ENCODE measurements at places on chromosomes 11 and 22.
A peak's percentile ranks its signal among the peaks of the same experiment; 100 is the strongest.

GRCh38 chr22:39215426-39216142, 29.2 kb downstream of the PDGFB start:
- DNase-seq, result no peak

DNA sequence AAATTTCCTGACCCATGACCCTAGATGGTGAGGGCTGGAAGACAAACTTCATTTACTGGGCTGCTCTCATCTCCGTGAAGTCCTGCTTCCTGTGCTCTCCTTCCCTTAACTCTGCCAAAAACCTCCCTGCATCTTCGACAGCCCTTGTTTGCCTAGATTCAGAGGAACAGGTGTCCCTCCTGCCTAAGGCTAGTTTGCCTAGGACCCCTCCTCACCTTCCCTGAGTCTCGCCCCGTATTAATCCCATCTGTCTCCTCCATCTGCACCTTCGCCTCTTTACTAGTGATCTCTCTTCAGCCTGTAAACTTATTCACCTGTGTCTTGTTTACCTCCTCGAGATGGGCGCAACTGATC, 33.1 kb downstream of the EIF3F start:
- DNase-seq, result no peak

GRCh38 chr11:78510025-78510596, 64.6 kb downstream of the NARS2 start:
- no peak for DNase-seq

- no peak for DNase-seq
These were observed 41.7 kb downstream of the FAM227A start for GRCh38 chr22:38614332-38615063.

DNA sequence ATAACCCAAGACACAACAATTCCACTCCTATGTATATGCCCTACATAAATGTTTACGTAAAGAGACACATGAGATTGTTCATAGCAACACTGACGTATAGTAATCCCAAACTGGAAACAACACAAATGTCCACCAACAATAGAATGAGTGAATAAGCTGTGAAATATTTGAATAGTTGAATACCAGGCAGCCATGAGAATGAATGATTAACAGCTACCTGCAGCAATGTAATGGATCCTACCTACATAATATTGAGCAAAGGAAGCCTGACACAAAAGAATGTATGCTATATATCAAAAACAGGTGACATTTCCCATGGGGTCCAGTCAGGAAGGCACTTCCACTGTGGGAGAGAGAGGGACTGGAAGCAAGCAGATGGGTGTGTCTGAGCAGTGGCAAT, 92.8 kb upstream of the LINC01488 start:
- DNase-seq, result no peak

DNA sequence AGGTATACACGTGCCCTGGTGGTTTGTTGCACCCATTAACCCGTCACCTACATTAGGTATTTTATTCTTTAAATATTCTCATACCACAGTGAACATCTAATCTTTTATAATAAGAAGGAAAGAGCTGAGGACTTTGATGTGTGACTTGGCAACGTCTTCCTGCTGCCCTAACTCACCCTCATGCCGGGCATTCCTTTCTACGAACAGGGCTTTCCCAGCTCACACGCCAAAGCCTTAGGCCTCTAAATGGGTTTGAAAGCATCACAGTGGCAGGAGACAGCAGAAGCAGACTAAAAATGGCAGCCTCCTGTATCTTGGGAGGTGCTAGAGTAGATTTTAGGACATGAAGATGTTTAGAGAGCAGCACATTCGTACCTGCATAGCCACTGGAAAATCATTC, 52.6 kb downstream of the CLTCL1 start:
- no peak for DNase-seq

GRCh38 chr11:6693342-6694228, 10.4 kb upstream of the MRPL17 start:
- DNase-seq, result no peak

DNA sequence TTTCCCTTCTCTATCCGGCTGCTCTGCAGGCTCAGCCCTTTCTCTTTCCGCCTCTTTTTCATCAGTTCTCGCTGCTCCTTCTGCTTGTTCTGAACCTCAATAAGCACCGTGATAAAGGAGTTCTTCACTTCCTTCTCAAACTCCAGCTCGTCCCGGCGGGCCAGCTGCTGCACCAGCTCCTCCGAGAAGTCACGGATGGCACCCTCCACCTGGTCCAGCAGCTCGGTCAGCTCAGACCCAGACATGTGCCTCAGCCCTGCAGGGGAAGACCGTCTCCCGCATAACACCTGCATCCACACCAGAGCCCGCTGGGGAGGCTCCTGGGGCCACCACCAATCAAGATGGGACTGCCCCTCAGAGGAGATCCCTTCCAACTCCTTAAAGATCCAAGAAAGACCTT, 40.2 kb downstream of the FEZ1 start:
- DNase-seq, result no peak

DNA sequence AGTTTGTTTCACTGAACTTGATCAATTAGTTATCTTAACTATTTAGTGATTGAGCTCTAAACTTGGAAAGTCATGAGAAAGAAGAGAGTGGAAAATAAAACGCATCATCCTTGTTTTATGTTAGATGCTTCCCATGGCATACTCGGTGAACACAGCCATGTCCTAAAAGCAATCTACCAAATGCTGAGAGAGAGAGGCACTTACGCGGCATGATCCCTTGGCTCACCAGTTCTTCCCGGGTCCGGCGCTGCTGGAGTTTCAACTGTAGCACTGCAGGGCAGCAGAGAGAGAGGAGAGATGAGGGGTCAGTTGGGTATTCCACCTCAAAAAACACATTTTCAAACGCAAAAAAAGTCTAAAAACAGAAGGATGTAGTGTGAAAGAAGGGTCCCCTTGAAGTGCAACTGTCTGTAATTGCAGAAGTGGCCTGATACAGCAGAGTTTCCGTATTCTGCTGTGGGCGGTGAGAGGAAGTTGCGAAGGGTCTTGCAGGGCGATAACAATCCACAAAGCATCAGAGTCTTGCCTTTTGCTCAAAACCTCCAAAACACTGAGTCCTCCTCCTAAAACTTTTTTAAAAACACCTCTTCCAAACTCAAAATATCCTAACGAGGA, 92.7 kb downstream of the SGSM3 start:
- no peak for DNase-seq

DNA sequence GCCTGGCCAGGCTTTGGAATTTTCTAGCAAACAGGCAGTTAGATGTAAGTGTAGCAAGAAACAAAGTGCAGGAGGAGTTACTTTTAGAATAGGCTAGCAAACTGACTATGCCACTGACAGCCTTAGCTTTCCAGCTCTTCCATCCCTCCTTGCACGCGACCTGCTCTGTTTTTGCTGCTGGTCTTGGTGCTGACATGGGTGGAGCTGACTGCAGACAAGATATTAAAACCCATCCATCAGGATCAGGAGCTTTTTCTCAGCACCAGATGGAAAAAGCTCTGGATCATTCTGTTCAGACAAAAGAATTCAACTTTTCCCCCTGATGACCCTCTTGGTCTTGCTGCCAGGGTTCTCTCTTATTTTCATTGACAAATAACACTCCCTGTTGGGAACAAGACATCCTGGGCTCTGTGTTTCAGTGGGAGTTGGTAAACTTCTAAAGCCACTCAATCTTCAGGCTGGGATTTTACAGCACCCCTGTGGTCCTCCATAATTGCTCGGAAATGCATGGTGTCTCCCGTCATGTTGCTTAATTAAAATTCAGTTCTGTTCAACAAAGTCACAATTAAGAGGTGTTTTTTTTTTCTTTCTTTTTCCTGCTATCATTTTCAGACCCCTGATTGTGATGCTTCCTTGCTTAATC, 240.0 kb upstream of the LARGE1 start:
- no peak for DNase-seq

- no peak for DNase-seq
These were observed 5.7 kb downstream of the UPK3A start for GRCh38 chr22:45290410-45290936.

DNA sequence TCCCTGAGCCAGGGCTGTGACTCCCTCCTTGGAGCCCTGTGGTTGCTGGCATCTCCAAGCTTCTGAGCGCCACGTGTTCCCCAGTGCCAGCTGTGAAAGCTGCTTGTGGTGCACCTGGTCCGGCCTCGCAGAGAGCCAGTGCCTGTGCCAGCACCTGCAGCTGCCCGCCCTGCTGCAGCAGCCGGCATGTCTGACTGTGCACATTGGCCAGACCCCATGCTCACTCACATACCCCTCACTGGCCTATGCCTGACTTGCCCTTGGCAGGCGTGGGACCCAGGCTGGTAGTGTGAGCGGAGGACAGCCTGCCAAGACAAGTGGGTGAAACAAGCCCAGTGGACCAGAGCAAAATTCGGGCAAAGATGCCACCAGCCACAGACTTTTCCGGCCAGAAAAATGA, 9.8 kb downstream of the MRPL48 start:
- peak; percentile 64 for DNase-seq

- DNase-seq, result no peak
These were observed 349.4 kb upstream of the NCAM1 start for GRCh38 chr11:112611771-112612170.

DNA sequence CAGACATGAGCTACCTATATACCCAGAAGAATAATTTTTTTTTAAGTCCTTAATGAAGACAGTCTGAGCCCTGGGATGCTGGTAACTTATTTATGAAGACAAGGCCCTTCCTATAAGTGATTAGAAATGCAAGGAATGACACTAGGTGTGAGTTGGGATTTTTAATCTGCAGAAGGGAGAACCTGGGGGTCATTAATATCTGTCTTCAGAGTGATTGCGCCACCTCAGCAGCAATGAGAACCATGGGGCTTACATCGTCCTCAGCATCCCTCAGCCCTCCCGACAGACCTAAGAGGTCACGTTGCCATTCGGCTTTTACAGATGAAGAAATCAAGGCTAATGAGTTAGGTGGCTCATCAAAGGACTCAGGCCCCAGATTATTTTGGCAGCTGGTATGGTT, 55.6 kb downstream of the MCM5 start:
- DNase-seq, result no peak

GRCh38 chr11:61162092-61162941, 1.1 kb upstream of the VPS37C start:
- DNase-seq, result no peak

- DNase-seq, result no peak
These were observed 17.8 kb downstream of the DDX25 start for GRCh38 chr11:125922156-125922555.

GRCh38 chr22:25630447-25630846, 66.0 kb downstream of the GRK3 start:
- DNase-seq, result no peak

- no peak for DNase-seq
These were observed 13.7 kb upstream of the SCGB2A2 start for GRCh38 chr11:62256281-62256680.

DNA sequence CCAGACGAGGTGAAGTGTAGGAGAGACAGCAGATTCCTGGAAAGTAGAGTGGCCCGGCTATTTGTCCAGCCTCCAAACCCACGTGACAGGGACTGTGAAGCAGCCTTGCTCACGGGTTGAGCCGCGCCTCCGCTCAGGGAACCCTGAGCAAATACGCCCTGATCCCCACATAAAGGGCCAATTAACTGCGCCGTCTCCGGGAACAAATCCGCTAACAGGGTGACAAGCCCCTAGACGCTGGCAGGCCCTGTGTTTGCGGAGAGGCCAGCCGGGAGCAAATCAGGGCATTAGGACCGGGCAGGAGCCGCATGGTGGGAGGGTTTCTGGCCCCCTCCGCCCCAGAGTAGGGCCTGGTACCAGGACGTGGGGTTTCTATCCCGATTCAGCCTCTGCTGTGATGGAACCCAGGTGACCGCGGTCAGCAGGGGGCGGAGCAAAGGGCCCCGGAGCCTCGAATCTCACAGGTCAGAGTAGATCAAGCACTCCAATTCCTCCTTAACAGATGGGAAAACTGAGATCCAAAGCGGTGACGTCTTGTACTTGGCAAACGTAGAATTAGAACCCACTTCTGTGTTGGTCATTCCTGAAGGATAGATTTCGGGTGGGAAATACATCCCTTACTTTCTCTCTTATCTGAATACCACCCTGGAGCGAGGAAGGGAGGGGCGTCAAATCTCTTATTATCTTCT, 2.0 kb upstream of the ROBO3 start:
- peak; percentile 28 for DNase-seq

GRCh38 chr11:67111261-67111660, 7.8 kb upstream of the KDM2A start:
- DNase-seq, result no peak

GRCh38 chr11:62705413-62705812, 1.8 kb downstream of the BSCL2 start:
- DNase-seq, result no peak

GRCh38 chr11:87712802-87713202, 462.4 kb downstream of the RAB38 start:
- DNase-seq, result no peak

GRCh38 chr11:63274776-63275175, 31.4 kb upstream of the SLC22A25 start:
- DNase-seq, result no peak

DNA sequence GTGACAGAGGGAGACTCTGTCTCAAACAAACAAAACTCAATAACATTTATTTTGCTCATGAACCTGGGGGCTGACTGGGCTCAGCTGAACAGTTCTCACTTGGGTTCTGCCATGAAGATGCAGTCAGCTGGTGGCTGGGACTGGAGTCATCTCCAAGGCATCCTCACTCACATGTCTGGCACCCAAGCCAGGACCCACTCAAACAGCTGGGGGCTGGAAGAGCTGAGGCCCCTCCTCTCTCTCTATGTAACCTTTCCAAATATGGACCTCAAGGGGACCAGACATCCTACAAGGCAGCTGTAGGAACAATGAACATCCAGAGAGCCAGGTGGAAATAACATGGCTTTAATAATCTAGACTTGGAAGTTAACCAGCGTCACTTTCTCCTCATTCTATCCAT, 16.8 kb downstream of the HSPA8 start:
- no peak for DNase-seq

- DNase-seq, result no peak
These were observed 16.7 kb upstream of the LRRC10B start for GRCh38 chr11:61491736-61492395.

DNA sequence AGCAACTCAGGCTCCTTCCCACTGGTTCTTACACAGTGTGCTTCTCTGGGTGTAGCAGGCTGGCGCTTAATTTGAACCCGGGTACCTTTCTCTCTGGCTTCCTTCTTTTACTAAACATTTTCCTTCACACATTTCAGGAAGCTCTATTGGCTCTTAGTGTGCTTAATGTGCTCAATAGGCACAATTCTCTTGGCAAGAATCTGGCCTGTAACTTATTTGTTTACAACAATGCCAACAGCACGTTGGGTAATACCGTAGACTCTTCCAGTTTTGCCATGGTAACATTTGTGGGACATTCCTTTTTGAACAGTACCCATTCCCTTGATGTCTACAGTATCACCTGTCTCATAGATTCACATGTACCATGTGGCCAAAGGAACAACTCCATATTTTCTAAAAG, 47.8 kb downstream of the AAMDC start:
- no peak for DNase-seq

Data from hippocampal formation (tissue), 2 donors.